ENCODE measurements at places on chromosomes 6 and 20. TPM values are rescaled to one million over a fixed set of nuclear protein-coding genes. Genes with fewer than 3 reads are reported as not detected.

- DNase-seq: no peak
Measured at GRCh38 chr6:115945812-115946211, 114.9 kb downstream of the FRK start.

Gene TMEM14B
- total RNA-seq: 82.5 TPM

DNA sequence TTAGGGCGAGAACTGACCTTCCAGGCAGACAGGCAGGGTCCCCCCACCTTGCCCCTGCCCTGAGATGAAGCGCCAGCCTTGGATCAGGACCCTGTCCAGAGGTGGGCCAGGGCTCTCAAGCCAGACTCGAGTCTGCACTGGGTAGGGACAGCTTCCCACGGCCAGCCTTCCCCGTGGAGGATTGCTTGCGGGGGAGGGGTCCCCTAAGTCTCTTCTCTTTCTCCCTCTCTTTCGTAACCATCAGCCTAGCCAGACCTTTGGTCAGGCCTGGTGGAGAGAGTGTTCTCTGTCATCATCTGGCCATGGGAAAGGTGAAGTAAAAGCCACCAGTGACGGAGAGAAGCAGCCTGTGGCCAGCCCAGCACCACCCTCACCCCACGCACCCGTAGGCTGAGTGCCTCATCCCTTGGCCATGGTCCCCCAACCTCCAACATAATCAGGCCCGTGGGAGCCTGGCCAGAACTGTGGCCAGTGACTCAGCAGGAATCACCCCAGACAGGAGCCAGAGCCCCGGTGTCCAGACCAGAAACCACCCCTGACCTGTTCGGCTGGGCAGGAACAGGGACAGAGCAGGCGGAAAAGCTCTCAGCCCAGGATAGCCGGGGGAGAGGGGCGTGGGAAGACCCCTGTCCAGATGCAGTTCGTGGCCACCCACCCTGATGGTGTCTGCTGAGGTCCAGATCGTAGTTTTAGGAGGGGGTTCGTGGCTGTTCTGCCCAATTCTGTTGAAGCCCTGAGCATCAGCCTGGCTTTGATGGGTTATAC lies 47.1 kb downstream of the SNAI1 start:
- peak; percentile 46 for DNase-seq

DNA sequence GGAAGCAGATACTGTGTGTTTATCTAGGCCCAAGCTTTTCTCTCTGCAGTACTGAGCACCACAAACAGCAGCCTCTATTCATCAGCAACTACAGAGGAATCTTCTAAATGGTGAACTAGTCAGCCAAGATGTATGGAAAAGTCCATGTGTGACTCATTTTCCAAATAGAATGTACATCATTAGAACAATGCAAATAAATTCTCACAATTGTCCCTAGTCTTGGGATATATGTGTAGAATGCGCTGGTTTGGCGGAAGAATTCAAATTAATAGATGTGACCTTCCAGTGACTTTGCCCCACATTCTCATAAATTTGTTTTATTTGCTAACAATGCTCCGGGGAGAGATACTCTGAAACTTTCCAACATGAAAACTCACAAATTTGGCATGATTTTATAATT lies 436.2 kb downstream of the CBLN4 start:
- DNase-seq: no peak

Gene PGC
- total RNA-seq: not detected

- DNase-seq: no peak
Measured at GRCh38 chr6:71510856-71511255, 222.2 kb downstream of the OGFRL1 start.

DNA sequence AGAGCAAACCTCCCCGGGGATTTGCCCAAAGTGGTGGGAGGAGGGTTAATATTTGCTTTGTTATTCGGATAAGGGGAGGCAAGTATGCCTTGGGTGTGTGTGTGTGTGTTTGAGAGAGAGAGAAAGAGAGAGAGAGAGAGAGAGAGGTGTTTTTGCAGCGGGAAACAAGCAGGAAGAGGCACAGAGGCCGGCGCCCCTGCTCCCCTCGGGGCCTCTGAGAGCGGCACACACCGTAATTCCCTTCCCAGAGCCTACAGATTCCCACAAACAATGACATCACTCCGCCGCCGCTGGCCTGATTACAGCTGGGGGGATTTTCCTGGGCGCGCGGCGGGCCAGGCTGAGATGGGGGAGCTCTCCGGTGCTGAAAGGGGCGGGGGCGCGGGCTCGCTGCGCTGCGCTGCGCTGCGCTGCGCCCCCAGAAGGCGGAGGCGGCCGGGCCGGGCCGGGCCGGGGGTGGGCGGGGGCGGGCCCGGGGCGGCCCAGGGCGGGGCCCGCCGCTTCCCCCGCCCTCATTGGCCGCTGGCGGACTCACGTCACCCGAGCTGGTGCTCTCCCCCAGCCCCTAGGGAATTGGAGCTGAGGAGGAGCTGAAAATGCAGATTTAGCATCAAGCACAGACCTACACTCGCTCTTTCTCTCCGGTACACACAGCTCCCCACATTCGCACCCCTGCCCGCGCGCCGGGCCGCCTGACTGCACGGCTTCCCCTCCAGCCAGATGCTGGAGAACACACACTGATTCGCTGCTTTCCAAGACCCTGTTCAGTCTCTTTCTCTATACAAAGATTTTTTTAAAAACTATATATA lies at the start of gene PCSK2:
Gene PCSK2 (plus strand): TSS at position 631 of the 809 bp plus-strand sequence. CDS start 266 bp downstream, outside the sequence.
- peak; percentile 80 for DNase-seq

DNA sequence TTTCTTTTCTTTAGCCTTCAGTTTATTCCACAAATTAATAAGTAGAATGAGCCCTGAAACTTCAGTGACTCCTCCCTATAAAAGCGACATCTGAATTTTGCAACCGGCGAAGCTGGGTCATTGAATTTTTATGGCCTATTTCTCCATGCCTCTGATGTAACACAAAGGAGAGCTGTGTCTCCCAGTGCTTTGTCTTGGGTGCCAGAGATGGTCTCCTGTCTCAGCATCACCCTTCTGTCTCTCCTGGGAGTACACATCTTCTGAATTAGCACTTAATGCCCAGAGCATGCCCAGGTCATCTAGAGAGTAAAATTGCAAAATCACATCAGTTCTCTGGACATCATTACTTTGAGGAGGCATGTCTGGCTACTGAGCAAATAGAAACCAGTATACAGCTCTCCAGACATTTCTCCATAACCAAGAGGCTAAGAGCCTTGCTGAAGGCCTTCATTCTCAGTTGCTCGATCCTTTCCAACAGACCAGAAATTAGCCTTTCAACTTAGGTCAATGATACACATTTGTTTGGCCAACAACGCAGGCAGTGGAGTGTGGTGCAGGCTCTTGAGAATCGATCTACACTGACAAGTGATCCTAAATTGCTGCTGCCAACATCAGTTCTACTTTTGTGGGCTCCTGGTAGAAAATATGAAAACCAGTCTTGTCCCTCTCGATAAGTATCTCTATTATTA lies 176.0 kb upstream of the FOXQ1 start:
- no peak for DNase-seq

- no peak for DNase-seq
Measured at GRCh38 chr6:28124971-28125353, 553 bp downstream of the ZSCAN16 start.

DNA sequence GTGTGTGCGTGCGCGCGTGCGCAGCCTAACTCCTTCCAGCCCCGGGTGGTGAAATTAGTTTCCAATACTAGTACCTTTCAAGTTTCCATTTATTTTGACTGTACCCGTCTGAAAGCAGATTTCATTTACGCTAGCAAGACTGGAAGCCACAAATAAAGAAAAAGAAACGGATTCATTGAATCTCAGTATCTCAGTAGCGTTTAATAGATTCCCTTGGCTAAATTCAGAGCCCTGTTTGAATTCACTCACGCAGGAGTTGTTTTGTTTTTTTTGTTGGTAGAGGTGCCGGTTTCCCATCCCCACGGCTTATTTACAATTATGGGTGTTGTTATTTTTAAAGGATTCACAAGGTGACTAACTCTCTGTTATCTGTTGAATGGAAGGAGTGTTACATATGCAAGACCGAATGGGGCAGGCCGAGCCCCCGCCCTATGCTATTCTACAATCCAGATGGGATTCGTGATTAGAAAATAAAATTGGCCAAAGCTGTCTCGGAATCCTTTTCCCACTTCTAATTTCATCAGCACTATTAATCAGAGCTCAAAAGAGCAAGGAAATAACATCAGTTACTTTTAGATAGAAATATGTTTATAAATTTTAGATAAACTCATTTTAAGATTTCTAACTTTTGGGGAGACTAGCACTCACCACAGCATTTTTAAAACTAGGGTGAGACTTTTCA lies 2.3 kb upstream of the INSM1 start:
- no peak for DNase-seq

GRCh38 chr20:32162351-32162750 lies 45.2 kb downstream of the PLAGL2 start:
- no peak for DNase-seq

Gene TSHZ2
- total RNA-seq: 55.0 TPM

Gene ADGB
- 16.5 TPM for total RNA-seq

Gene TPBG
- total RNA-seq: 5.5 TPM

DNA sequence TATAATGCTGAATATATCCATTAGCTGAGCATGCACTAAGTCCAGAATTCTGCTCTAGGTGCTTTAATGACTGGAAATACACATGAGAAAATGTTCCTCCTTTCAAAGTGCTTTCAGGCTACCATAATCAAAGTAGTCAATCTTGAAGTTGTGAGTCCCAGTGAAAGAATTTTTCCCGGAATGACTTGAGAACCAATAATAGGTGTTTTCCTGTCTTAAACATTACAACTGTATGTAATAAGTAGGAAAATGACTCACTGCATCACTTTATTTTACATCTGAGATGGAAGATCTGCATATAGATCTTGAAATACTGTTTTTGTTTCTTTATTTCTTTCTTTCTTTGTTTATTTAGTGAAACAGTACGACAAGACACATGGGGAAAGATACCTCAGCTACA lies 437.4 kb upstream of the JAG1 start:
- DNase-seq: no peak

DNA sequence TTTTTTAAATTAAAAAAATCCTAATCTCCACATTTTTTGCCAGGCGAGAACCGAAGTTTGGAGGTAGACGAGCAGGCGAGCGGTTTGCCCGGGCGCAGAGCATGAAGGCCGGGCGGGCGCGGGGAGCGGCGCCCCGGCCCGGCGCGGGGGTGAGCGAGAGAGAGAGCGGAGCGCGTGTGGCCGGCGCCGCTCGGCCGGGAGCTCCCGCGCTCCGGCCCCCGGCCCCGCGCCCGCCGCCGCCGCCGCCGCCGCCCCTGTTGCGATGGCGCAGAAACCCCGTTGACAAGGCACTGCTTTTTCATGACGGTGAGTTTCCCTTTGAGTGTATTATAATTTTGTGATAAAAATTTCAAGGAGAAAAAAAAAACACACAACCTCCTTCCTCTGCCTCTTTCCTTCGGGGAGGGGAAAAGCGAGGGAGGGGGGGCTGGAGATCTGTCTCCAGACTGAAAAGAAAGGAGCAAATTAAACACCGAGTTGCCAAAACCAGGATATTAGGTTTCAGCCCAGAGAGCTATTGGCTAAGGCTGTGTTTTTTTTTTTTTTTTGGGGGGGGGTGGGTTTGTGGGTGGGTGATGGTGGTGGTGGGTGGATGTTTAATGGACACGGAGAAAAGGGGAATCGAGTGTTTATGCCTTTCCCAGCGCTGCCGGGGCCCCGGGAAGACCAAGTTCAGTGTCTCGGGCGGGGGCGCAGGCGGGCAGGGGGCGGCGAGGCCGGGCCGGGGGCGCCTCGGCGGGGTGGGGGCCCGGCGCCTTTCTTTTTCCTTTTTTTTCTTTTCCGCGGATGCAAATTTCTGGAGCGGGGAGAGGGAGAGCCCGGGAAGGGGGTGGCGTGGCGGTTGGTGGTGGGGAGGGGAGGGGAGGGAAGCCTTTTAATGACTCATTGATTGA lies at the start of gene BICRAL:
Gene BICRAL (plus strand): TSS at position 257 of the 893 bp plus-strand sequence. CDS start 39,971 bp downstream, outside the sequence.
- peak; percentile 70 for DNase-seq

GRCh38 chr6:82866446-82866845 lies 199.2 kb downstream of the UBE3D start:
- DNase-seq: no peak

DNA sequence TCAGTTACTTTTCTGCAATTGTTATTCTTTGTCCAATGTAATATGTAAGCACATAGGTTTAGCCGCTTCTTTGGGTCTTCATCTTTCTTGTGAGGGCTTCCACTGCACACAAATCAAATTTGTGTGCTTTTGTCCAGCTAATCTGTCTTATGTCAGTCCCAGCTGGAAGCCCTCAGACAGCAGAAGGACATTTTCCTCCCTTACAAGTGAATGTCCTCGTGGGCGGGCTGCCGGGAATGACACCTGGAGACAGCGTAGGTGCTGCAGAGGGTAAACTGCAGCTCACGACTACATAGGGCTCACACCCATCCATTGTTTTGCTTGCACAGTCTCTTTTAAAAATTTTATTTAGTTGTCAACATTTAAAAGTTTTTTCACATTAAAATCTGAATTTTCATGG lies 24.6 kb upstream of the PPP1R14C start:
- no peak for DNase-seq

GRCh38 chr20:17471606-17472187 lies 59.5 kb downstream of the BFSP1 start:
- no peak for DNase-seq

Gene SOBP
- total RNA-seq: 8.7 TPM

GRCh38 chr6:105817961-105818360 lies 268.2 kb upstream of the PRDM1 start:
- DNase-seq: no peak

DNA sequence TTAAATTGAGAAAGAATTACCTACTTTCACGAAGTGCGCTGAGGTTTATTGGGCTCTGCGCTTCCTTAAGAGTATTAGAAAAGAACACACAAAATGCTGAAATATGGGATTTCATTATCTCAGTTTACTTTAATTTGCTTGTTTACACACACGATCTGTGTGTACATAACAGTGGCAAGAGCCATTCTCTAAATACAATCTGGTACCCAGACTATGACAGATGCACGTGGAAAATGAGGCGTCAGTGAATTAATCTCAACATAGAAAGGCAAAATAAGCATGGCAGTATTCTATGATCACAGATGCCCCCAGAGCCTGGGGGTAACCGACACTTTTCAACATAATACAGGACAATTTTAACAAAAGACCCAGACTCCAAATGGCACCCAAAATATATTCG lies 8.3 kb downstream of the FITM2 start:
- no peak for DNase-seq

DNA sequence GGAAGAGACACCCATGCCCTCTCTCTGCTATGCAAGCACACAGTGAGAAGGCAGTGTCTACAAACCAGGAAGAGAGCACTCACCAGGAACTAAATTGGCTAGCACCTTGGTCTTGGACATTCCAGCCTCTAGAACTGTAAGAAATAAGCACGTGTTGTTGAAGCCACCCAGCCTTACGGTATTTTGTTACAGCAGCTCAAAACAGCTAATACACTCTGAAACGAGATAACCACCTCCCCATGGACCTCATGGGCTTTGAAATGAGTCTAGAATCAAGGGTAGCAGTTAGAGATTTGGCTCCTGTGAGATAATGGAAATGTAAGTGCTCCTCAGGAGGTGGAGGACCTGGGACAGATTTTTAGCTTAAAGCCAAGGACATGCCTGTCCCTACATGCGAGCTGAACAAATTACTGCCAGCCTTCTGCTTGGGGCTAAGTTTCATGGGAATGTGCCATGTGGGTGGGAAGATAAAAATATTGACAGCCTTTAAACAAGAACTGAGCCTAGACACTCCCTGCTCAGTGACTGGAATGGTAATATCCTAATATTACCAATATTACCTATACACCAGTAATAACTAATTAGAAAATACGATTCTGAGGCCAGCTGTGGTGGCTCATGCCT lies 3.9 kb upstream of the ZNF318 start:
- no peak for DNase-seq

GRCh38 chr6:136438441-136438840 lies 111.8 kb downstream of the MAP7 start:
- no peak for DNase-seq

Measured in ovary (tissue), 10 donors.